Fibroblast of the aortic adventitia (primary cell): ENCODE measurements at places on chromosomes 6 and 20.

GRCh38 chr20:881783-882144 is 34.4 kb downstream of the ANGPT4 start:
- DNase-seq: no peak

DNA sequence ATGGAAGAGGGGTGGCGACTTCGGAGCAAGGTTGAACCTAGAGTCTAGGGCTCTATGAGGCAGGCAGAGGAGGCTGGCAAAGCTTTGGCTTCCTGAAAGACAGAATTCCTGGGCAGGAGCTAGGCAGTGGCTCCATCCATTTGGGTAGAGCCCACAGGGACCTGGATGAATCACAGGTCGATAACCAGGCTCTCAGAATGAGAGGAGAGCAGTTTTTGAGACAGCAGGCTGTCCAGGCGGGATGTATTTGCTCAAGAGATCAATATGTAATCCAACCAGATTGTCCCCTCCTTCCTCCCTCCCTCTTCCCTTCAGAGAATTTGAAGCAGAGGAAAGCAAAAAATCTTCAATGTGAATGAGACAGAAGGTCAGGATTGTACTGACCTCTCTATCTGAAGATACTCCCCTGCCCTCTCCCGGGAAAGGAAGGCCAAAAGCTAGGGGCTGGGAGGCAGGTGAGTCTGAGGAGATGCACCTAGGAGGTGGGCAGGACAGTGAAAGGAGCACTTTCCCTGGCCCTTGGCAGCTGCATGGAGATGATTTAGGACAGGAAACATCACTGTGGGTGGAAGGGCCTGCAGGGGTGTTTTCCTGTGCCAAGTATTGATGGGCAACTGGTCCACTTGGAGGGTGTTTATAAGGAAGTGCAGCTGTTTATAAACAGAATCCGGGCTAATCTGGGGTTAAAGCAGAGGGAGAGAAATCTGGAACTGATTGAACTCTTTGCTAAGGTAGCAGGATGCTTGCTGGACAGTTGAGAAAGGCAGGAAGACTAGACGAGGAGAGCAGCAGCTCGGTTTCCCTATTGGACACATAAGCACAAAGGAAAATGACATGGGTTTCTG is 212.4 kb upstream of the LRFN2 start:
- no peak for DNase-seq

GRCh38 chr20:44112456-44112855 is 74.5 kb downstream of the JPH2 start:
- DNase-seq: no peak

DNA sequence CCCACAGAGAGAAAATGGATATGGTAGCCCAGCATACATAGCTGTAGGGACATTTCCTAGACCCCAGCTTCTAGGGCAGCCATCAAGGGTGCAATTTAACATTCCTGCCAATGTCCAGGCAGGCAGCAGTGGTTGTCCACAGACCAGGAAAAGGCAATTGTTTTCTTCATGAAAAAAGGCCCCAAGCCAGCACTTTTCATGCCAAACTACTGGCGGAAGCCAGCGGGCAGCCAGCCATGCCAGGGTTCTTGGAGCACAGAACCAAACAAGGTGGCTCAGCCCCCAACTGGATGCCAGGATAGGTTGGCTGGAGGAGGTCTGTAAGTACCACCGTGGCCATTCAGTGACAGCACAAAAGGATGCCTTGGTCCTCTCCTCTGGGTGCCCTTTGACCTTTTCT is 94.6 kb downstream of the BANF2 start:
- no peak for DNase-seq
